ENCODE measurements at places on chromosomes 1 and 21.

GRCh38 chr1:203366476-203366875 is 15.6 kb upstream of the FMOD start:
- no peak for DNase-seq

- no peak for DNase-seq
Observed at GRCh38 chr1:201084295-201084694, 27.9 kb downstream of the CACNA1S start.

DNA sequence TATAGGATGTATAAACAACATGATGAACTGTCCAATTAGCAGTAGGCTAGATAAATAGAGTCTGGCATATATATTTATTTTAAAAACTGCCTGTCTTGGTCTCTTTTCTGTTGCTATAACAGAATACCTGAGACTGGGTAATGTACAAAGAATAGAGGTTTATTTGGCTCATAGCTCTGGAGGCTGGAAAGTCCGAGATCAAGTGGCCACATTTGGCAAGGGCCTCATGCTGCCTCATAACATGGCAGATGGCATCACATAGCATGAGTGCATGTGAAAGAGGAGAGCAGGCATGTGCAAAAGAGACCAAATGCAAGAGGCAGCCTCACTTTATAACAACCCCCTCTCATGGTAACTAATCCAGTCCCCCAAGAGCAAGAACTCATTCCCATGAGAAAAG is 6.0 kb downstream of the STYXL2 start:
- no peak for DNase-seq

DNA sequence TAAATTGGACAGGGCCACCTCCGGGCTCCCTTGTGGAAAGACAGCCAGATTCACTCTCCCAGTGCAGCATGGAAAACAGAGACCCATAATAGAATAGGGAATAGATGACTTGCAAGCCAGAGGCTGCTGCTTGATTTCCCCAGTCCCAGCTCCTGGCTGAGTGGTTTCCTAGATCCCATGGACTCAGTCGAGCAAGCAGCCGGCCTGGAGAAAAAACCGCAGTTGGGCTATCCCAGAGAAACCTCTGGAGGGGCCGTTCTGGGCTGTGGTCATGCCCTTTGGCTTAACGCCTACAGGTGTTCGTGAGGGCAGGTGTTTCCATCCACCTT is 61.7 kb downstream of the ELK4 start:
- no peak for DNase-seq

DNA sequence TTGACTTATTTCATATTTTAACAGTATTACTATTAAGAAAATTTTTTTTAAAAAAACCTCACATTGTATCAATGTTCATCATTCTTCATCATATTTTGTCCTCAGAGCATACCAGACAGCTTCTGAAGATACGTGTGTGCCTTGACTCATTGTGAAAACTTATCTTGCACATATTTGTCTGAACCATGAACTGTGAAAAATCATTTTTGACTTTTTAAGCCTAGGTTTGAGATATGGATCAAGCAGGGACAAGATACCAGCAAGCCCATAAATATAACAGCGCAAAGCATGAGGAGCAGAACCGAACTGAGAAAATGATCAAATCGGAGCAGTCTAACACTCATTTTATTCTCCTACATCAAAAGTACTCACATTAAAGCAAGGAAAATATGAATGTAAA is 506.0 kb downstream of the BRINP3 start:
- no peak for DNase-seq

DNA sequence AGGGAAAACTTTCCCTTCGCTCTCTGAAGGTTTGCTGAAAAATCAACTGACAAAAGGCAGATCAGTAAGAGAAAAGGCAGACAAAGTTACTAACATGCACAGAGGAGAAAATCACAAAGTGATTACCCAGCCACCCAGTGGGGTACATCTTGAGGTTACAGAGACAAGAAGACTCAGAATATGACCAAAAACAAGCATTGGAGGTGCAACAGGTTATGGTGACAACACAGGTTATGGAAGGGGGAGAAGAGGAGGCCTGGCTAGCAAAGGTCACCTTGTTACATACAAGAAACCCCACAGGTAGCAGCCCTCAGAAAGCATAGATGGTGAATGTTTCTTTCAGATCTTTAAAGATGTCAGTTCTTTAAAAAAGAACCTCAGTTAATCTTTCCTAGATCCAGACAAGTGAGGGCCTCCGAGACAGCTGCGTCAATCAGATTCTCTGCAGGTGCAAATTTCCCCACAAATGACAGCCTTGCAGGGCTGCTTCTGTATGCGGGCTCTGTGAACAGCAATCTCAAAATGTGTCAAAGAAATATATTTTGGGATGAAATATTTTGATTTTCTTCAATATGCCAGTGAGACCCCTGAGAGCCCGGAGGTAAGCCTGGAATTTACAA is 207.6 kb upstream of the RAB4A start:
- no peak for DNase-seq

DNA sequence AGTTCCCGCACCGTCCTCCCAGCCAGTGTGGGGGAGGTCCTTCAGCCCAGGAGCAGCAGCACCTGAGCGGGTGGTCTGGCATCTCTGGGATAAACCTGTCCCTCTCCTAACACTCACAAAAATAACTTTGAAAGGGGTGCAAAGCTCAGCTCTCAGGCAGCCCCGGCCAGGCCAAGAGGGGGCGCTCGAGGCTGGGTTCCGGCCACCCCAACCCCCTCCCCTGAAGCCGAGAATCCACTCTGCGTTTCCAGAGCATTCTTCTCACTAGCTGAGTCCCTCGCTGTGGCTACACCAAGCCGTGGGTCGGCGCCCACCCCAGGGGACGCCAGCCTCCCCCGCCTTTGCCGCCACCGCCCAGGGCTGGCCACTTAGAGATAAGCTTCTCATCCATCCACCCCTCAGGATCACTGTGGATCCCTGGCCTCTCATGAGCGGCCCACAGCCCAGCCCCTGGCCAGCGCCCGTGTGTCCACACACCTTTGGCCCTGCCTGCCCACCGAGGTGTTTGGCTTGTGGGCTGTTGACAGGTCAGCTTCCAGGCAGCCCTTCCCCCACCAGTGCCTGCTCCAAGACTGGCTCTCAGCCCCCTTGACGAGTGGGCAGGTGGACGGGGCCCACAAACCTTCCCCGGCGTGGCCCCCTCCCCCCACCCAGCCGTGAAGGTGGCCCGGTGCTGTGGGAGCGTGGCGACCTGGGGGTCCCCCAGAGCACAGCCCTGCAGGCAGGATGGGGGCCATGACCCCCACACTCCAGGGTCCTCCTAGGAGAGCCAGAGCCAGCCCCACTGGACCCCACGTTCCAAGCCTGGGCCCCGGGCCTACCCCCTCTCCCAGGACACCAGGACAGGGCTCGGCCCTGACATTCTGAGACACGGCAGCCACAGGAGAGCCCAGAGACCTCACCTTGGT is 1.9 kb downstream of the FTCD start:
- DNase-seq, result peak; percentile 78

- no peak for DNase-seq
Observed at GRCh38 chr1:198601936-198602889, 36.6 kb upstream of the PTPRC start.

Data from hematopoietic multipotent progenitor cell treated with erythropoietin and hydrocortisone succinate and interleukin-3 and kit ligand, for 6 days (in vitro differentiated cells).